Stimulated activated CD8-positive, alpha-beta memory T cell treated with anti-CD3 and anti-CD28 coated beads, Interleukin-4, amount 100 ng/mL, for 1 hour (primary cell): ENCODE measurements at places on chromosomes 1 and 21.

DNA sequence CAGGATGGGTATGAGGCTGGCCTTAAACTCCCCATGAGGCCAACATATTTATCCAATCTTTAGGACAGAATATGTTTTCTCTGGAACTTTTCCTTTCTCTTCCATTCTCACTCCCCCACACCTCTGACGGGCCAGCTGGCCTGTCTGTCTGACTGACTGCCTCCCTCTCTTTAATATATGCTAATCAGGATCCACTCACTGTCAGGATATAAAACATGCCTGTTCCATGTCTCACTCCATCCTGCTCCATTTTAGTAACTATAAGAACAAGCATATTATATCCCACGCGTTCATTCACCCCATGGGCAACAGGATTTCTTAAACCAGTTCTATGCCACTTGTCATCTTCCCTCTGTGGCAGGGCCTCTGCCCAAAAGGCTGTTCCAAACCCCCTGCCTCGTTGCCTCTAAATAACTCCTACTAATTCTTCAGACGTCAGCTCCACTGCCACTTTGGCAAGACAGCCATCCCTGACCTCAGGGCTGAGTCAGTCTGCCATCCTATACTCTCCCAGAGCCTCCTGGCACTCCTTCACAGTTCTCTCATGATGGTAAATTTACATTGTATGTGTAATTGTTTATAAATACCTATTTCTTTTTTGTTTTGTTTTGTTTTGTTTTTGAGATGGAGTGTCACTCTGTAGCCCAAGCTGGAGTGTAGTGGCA, 84.3 kb upstream of the SPATA6 start:
- DNase-seq, result no peak

DNA sequence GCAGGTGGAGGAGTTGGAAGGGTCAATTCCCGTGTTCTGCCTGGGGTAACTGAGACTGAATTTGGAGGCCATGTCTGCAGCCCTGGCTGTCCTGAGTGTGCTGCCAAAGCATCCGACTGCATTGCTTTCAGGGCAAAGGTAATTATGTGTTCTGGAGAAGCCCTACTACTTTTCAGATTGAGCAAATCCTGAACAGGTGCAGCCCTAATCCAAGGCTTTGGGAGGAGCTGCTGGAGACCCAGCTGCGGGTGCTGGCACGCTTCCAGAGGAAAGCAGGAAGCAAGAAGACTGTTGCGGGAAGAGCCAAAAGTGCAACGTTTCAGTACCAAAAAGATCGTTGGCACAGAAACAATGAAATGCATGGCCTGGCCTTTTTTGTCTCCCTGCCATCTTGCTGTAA, 73.7 kb upstream of the NRIP1 start:
- no peak for DNase-seq

DNA sequence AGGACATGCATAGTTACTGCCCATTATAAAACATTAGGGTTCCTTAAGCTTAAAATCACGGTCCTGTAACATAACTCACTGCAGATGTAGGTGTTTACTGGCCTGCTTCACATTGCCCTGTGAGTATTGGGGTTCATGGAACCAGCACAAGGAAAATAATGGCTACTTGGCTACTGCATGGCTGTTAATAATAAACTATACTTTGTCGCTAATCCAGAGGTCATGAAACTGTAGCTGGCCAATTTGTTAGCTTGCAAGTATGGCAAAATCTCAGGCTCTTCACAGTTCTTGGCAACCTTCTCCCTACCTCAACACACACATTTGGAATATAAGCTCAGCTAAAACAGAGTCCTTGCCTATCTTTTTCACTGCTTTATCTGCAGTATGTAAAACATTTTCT, 274.0 kb upstream of the NR5A2 start:
- no peak for DNase-seq

DNA sequence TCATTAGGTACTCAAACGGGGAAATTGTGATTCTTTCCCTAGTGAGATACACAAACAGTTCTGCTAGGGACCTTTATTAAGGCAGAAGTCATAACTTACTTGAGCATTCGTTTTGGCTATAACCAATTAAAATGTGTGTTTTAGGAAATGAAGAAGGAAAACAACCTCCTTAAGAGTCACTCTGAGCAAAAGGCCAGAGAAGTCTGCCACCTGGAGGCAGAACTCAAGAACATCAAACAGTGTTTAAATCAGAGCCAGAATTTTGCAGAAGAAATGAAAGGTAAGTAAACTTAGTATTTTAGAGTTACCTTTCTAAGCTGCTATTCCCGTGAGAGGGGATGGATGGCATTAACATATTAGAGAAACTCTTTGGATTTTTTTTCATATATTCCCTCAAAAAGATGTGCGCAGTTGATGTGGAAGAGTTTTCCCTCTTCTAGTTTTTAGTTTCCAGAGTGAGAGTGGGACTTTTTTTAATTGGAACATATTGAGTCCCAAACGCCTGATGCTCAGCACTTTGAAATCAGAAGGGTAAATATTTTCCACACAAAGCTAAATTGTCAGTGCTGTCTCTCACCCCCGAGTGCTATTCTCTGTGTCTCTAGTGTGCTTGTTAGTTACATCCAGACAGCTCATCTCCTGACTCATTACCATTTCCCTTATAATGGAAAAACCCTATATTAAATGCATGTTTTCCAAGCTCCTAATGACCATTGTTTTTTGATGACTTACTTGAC, 34.9 kb downstream of the CENPF start:
- DNase-seq, result no peak

DNA sequence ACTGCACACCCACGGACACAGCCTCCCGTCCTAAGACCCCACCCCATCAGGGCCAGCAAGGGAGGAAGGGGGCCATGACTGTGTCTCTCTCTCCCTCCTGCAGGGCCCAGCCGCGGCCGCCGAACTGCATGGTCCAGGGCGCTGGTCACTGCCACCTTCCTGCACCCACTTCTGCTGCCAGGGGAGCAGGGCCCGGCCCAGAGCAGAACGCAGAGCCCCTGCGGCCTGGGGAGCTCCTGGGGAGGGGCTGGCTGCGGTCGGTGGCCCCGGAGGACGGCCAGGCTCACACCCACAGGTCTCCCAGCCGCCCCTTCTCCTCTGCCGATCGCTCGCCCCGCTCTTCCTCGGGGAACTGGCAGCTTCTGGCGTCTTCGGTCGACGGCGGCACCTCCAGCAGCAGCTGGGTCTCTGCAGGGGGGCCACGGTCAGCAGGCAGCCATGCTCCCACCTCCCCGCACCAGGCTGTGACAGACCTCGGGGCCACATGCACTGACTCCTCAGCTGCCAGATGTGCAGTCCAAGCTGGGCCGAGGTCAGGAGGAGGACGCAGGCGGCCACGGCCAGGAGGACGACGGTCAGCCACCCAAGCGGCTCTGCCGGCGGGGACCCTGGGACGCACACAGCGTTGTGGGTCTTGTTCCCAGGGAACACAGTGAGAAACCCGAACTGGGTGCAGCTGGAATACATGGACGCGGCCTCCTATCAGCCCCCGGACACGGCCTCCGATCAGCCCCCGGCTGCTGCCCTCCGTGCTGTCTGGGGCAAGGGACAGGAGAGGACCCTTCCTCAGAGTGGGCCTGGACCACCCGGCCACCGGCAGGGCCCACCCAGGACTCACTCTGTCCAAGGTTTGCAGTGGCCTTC, 2.6 kb downstream of the TNFRSF18 start:
- no peak for DNase-seq

GRCh38 chr1:58136387-58136786, 410.1 kb downstream of the OMA1 start:
- no peak for DNase-seq

- no peak for DNase-seq
Measured at GRCh38 chr1:3560251-3560871, 50.9 kb downstream of the MEGF6 start.

DNA sequence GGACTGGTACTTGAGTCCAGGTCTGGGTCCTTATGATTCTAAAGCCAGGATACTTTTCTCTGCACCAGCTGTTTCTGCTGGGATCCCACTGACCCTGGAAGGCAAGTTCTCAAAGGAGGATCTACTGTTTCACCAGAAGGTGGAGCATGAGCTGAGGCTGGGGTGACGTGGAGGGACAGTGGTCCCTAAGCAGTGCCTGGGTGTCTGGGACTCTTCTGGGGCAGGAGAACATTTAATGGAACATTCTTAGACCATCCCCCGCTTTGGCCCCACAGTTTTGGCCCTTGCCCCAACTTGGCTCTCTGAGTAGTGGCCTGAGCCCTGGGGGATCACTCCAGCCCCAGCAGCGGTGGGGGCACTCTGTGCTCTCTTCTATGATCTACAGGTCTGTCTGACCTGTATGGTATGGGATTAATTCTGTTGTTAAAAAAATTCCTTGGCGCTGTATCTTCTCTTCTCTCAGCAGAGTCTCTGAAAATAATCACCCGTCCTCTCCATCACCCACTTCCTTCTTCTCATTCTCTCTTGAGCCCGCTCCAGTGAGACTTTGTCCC, 60.3 kb upstream of the CSF3R start:
- no peak for DNase-seq

- DNase-seq, result no peak
Measured at GRCh38 chr1:163544441-163544840, 222.7 kb downstream of the NUF2 start.

- DNase-seq, result no peak
Measured at GRCh38 chr1:63322114-63322943, at the start of gene FOXD3. TSS of gene FOXD3 (plus strand) at chr1:63322567. CDS start at chr1:63323059, 492 bp downstream.

DNA sequence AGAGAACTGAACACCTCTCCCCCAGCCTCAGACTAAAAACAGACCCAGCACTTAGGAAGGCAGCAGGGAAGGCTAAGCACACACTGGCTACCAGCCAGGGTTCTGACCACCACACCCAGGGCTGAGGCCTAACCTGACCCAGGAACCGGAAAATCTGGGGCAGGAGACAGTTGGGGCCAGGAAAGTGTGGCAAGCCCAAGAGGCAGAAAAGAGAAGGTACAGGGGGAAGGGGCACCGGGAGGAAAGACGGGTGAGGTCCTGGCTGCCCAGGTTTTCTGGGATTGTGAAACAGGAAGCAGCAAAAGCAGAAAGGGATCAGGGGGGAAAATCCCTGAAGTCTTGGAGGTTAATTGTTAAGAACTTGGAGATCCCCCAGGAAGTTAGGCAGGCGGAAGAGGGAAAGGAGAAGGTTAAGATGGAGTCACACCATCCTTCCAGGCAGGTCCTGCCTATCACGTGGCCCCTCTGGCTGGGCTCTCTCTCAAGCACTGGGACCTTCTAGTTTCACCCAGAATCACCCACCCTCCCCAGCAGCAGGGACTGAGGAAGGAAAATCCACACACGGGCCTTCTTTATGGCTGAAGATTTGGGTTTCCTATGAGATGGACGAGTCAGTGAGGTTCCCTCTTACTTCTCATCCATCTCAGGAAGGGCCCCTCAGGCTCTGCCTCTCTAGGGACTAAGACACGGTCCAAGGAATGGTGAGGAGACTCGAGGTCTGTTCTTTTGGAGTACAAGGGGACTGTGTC, 2.6 kb downstream of the HDGF start:
- no peak for DNase-seq

DNA sequence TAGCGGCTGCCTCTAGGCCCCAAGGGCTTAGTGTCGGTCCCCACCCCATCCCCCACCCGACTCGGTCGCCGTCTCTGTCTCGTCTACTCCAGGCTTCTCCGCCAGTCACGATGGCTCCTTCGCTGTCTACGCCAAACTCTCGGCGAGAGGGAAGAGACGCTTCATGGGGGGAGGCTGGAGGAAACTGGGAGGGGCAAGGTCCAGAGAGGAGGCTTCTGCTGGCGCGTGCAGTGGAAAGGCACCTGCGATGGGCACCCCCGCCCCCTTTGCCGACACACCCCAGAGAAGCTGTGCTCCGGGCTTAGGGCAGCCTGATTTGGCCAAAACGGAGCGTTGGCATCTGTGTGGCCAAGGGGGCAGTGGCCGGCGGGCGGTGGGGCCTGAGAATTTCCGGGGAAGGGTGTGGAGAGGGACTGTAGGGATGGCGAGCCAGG, 1.2 kb upstream of the CSMD2 start:
- DNase-seq, result no peak

DNA sequence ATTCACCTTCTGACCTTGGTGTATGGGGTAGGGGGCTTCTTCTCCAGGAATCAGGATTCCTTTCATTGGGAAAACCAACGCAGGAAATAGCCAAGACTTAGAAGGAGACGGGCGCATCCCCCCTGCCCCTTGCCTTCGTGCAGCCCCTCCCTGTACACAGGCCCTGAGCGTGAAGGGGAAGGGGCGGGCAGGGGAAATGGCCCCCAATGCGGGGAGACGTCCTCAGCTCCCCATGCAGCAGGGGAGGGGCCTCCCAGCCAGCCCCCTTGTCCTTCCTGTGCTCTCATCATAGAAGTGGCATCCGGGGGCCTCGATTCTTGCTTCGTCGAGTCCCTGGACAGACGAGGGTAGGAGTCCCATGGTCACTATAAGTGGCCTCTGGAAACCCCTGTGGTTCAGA, 116.9 kb downstream of the AJAP1 start:
- DNase-seq, result no peak

DNA sequence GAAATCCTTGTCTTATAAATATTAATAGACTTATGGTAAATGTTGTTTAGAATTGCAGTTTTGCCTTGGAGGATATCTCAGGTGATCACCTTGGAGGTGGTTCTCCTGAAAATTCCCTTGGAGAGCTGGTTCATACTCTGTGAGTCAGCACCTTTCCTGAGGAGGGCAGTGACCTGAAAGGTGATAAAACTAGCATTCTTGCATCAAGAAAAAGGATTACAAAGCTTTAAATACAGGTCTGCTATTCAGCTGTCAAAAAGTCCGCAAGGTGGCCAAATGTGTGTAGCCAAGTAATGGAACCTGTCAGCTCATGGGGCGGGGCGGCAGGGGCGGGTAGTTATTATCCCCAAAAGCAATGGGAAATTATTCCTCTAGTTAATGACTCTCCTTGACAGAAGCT, 52.8 kb upstream of the EDARADD start:
- no peak for DNase-seq
